ENCODE measurements at places on chromosomes 2 and 18. TPM values are rescaled to one million over a fixed set of nuclear protein-coding genes. Genes with fewer than 3 reads are reported as not detected.

DNA sequence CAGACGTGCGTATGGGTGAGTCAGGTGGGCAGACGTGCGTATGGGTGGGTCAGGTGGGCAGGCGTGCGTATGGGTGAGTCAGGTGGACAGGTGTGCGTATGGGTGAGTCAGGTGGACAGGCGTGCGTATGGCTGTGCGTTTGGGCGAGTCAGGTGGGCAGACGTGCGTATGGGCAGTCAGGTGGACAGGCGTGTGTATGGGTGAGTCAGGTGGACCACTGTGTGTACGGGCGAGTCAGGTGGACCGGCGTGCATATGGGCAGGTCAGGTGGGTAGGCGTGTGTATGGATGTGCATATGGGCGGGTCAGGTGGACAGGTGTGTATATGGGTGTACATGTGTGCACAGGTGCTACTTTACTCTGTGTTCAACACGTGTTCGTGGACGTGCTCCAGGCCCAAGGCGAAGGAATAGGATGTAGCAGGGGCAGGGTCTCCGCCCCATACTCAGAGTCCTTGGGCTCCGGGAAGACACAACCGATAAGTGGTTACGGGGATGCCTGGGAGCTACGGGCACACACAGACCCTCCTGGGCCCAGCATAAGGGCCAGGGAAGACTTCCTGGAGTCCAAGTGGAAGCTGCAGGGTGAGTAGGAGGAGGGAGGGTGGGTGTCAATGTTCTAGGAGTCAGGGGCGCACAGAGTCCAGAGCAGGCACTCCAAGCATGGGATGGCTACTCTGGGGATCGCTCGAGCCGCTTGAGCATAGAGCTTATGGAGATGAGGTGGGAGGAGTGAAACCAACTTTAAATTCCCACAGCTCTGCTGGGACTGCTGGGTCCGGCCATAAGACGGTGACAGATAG is 27.1 kb upstream of the KLF11 start:
- DNase-seq: no peak

DNA sequence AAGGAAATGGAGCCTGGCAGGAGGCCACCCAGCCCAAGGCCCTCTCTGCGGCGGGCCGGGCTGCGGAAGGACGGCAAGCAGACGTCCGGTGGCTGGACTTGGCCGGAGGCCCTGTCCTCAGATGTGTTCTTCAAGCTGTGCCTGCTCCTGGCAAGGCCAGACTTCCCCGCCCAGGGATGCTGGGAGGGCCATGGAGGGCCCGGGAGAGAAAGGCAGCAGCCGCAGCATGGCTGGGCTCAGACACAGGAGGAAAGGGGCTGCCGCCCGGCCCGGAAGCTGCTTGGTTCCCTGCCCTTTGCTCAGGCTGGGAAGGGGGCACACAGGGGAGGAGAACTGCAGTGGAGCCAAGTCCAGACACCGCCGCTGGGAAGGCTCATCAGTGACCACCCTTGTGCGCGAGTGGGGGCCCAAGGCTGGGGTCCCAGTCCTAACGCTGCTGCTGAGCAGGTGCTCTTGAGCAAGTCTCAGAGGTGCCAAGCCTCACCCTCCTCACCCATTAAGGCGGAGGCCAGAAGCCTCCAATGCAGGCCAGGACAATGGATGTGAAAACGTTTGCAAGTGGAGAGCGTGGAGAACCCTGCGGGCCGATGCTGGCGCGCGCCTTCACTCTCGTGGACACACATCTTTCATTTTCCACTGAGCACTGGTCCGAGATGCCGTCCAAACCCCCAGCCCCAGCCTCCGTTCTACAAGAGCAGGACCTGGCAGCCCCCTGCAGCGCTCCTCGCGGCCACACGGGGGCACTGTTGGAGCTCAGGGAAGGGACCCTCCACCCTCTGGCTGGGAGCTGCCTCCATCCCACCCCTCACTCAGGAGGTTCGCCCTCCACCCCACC is 7.9 kb downstream of the CROCC2 start:
- no peak for DNase-seq

DNA sequence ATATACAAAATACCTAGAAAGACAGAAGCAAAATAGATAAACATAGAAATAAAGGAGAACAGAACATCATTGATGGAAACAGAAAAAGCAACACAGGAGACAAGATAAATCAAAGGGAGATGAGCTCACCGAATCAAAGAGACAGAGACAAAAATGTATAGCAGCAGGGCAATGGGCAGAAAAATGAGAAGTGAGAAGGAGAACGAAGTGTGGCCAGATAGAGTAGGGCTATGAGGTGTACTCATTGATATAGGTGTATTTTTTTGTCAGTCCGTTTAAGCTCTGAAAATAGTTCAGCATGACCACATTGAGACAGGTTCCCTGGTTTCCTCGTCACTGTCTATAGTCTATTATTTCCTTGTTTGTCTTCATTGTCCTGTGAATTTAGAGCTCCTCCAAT is 55.1 kb downstream of the SP100 start:
- no peak for DNase-seq

DNA sequence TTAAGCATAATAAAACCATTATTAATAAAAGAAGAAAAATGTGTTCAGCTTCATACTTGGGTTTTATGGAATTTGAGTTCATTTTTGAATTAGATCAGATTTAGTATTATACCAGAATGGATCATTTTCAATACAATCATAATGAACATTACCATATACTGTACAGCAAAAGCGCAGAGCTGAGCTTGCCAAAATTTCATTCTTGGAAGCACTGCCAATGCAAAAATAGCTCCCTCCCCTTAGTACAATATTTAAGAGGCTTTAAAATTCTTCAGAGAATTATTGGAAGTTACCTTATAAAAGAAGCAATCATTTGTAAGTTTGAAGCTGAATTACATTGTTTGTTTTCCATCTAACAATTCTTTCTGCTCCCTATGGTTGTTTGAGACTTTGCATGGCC is 938.1 kb upstream of the SLC39A10 start:
- DNase-seq: no peak

GRCh38 chr18:45488645-45489044 is 126.6 kb upstream of the SLC14A2 start:
- DNase-seq: no peak

DNA sequence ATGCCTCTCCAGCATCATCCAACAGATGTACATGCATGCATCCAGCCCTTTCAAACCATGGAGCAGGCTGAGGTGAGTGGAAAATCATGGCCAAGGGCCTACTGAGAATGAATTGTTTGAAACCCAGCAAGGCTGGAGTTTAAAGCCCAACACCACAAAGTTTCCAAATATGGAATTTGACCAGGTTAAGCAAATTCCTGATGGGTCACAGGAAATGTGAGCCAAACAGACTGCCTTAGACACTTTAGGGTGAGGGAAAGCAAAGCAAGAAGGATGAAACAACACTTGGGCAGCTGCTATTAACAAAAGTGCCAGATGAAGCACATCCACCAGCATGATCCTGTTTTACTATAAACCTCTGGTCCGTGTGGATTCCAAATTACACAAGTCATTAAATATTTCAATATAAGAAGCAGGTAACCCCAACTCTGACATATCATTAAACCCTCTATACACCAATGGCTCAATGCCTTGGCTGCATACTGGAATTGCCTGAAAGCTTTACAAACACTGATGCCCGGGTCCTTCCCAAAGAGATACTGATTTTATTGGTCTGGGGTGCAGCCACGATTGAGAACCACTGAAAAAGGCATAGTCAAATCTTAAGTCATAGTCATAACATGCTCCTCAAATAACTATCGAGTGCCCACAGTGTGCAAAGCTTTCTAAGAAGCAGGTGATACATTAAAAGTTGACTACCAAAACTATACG is 9.1 kb downstream of the KLF7 start:
- DNase-seq: no peak

DNA sequence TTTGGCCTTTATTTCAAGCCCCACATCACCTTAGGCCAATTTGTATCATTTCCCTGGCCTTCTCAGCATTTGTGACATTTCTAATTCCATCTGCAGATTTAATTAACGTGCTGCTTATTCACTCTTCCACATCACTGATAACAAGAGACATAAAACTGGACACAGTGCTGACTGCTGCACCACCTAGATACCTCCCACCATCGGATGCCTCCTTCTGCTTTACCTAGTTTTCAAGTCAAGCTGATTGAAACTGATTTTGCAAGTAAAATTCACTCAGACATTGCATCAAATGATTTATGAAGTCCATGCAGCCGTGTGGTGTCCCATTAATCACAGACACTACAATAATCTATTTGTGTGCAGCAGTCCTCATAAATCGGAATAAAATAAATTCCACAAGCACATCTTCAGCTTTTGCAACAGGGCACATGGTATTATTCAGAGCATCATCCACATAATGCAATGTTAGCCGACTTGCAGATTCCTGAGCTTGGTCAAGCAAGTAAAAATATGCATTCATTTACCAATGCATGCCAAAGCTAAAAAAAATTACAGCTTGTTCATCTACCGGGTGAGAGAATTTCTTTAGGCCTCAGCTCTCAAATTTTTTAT is 15.9 kb upstream of the CRIM1 start:
- DNase-seq: peak; percentile 89

DNA sequence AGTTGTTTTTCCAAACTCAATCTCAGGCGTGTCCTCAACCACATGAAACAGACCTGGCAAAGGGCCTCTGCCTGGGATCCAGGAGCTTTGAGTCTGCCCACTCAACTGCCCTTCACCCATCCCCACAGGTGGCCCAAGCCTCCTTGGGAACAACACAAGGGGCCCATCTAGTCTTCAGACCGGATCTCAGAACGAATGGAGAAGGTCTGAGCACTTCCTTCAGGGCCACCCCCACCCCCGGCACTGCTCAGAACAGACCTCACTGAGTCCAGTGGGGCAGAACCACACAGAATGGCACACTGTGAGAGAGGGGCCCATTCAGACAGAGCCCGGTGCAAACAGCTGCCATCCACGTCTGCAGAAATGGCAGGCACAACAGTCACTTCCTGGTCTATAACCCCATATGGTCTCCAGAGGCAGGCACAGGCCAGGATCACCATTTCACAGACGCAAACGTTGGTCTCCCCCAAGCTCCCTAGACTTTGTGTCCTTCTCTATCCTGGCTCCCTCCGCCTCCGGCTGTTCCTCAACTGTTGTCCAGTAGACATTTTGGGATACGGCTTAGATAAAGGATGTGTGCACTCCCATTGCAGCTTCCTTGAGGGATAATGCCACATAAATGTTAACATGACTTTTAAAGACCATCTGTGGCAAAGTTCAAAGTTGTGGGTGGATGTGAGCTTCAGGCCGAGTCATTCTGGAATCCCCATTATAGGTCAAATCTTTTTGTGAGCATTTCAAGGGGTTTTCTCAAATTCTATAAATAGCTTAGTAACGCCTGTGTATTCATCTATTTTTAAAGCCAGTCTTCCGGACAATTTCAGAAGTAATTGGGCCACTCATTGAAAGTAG is 149.7 kb downstream of the SMAD7 start:
- DNase-seq: no peak

- DNase-seq: peak; percentile 10
These were observed 254.3 kb downstream of the RBM43 start for GRCh38 chr2:151007365-151007764.

The ABCG8 gene
- total RNA-seq: not detected

The EVX2 gene
- total RNA-seq: not detected

The RHBDD1 gene
- 15.3 TPM for total RNA-seq

The DLGAP1 gene
- total RNA-seq: 7.2 TPM
